NCI-H2227 treated with DMSO at 0.1 percent for 48 hours (cell line): ENCODE measurements at places on chromosomes 7 and 10.

DNA sequence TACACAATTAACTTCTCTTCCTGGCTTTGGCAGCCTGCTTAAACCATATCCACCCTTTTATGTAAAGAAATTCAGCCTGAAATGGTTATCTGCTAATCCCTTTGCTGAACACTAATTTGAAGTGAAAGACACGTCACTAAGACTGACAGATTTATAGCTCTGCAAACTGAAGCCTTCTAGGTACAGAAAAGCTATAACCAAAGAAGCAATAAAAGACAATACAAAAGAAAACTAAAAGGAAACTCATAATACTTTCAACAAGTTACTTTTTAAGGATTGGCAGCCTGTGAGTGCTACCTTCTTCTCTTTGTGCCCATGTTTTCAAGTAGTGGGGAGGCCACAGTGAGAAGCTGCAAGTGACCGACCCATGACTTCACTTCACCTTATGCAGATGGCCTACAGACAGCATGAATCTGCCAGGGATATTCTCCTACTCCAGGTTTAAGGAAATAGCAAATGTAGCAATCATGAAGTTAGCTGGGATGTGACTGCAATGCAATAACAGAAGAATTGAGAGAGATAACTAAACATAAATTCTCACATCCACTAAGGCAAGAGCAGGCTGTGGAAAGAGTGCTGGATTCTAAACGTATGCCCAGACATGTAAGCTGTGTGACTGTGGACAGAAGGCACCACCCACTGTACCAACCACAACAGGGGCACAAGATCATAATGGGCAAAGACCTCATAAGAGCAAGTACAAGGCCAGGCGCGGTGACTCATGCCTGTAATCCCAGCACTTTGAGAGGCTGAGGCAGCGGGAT is 10.7 kb upstream of the SPOCK2 start:
- DNase-seq: no peak

DNA sequence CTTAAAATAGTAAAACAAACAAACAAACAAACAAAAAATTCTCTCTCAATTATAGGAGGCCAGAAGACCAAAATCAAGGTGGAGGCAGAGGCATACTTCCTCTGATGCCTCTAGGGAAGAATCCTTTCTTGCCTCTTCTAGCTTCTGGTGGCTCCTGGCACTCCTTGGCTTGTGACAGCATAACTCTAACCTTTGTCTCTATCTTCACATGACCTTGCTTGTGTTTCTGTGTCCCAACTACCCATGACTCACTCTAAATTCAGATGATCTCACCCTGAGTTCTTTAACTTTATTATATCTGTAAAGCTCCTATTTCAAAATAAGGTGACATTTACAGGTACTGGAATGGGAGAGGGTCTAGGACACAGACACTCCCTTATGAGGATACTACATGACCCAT is 88.3 kb upstream of the ANTXRL start:
- DNase-seq: no peak

DNA sequence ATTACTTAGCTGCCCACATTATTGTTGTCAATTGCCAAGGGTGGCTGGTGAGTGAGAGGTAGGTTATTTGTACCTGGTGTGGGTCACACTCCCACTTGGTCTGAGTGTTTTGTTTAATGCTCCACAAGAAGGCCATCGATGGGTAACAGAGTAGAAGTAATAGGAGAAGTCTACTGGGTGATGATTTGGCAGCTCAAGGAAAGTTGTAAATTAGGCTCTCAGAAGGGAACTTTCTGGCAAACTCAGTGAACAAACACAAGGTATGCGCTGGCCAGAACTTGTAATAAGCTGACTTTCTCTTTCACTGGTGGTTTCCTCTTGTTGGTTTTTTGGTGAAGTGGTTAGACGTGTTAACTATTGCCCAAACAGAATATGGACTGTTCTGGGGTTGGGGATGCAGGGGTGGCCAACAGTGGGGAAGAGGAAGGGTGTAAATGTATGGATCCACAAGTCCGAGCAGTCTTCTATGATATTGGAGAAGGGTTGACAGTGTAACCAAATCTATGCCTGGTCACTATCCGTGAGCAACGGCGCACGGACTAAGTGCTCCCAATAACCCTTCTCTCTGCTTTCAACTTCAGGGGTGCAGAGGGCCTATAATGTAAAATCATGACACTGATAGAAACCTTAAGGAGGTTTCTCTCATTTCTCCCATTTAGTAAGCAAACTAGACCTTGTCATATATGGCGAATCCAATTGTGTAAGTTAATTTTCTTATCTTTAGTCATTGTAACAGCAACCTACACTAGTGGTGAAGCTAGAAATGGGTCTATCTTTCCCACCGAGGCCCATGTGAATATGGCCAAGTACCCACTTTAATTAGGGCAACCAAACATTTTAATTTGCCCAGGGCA is 212.8 kb downstream of the PTEN start:
- DNase-seq: no peak

GRCh38 chr7:151226560-151226874 is 488 bp downstream of the ABCF2 start:
- no peak for DNase-seq

DNA sequence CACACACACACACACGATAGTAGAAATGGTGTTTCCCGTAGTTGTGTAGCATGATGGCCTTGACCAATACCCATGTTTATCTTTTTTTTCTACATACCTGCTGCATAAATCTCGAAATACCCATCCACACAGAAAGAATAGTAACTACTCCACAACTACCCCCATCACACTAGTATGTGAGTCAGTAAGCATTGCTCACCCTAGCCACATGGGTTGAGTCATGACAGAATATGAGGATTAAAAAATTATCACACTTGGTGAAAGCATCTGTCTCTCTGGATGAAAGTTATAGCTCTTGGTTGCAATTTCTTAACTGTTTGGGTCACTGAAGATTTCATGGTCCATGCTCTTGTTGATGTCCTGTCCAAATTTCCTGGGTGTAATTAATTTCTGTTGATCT is 103.4 kb upstream of the MDFIC start:
- no peak for DNase-seq

DNA sequence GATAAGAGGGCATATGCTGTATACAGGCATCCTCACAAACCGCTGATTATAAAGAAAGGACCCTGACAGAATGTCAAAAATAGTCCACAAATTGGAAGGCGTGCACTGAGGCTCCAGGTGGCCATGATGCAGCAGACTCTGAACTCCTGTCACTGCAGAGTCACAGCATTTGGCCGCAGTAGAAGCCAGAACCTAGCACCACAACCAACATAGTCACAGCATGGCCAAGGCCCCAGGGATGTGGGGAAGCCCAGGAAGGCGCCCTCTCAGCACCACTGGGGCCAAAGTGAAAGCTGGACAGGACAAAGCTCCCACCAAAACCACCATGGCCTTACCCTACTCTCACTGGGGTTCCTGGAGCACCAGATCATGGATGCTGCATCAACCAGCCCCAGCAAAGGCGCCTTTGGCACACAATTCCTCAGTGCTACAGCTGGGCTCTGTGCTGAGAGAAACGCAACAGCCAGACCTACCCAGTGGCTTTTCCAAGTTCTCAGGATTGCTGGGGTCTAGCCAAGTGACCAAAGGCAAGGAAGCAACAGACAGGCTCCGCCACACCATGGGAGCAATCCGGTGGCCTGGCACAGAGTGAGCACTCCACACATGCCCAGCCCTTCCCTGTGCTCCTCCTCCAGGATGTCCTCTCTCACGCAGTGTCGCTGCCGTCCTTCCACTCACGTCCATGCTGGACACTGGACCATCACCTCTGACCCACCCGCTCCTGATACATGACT is 60.2 kb downstream of the STK17A start:
- no peak for DNase-seq

DNA sequence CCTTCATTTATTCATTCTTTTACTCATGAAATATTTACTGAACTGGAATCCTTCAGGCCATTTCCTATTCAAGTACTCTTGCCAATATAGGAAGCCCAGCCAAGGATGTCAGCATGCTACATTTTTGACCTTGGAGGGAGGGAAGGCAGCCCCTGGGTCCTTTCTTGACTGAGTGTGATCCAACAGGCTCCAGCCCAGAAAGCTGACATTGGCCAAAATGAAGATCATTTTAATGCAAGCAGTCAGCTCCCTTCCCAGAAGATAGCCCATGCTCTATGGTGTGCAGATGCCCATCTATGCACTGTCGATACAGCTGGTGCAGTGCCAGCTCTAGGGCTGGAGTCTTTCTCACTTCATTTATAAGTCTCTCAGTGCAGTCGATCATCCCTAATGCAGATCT is 646.0 kb downstream of the KCNMA1 start:
- DNase-seq: no peak

DNA sequence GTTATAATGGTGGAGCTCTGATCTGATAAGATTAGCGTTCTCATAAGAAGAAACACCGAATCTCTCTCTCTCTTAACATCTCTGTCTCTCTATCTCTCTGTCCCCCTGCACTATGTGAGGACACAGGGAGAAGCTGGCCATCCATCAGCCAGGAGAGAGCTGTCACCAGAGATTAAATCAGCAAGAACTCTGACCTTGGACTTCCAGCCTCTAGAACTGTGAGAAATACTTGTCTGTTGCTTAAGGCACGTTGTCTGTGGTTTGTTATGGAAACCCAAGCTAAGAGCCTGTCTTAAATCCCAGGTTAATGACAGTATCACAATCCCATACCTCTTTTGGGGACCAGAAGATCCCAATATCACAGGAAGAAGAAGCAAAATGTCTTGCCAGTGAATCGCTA is 132.0 kb upstream of the AKR1E2 start:
- no peak for DNase-seq

DNA sequence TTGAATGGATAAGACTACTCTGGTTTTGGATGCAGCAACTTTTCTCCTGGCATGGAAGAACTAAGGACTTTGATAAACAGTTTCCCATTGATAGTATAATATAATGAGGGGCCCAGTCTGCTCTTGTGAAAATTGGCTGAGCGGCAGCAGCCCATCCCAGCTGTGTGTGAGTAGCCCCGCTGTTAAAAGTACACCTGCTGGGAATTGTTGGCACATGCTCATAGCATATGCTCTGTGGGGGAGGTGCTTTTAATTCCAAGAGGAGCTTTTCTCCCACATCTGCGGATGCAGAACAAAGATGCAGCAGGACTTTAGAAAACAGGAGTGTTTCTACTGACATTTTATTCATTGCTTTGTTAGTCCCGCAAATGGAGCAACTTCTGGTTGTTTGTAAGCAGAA is 19.0 kb downstream of the SRI start:
- peak; percentile 38 for DNase-seq

DNA sequence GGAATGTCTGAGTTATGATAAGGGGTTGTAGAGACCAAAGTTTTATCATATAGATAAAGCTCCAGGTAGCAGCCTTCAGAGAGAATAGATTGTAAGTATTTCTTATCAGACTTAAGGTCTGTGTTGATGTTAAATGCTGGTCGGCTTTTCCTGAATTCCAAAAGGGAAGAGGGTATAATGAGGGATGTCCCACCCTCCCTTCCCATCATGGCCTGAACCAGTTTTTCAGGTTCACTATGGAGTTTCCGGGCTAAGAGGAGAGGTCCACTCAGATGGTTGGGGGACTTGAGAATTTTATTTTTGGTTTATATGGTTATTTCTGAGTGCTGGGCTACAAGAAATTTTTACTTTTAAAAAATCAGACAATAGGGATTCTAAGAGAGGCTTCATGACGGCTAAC is 45.2 kb downstream of the HERPUD2 start:
- DNase-seq: no peak

DNA sequence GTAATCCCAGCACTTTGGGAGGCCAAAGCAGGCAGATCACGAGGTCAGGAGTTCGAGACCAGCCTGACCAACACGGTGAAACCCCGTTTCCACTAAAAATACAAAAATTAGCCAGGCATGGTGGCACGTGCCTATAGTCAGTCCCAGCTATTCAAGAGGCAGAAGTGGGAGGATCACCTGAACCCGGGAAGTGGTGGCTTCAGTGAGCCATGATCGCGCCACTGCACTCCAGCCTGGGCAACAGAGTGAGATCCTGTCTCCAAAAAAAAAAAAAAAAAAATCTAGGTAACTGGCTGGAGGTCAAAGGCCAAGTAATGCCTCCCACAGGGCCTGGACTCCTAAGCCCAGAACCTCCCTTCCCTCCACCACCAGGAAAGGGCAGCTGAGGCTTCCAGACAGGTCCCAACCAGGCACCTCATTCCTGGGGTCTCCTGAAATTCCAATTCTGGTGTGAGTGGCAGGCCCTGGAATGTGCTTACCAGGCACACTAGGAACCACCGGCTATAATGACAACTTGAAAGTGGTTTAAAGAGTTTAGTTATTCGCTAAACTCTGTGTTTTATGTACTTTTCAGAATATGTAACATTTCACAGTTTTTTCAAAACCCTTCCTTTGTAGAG is 86.9 kb upstream of the TNRC18 start:
- no peak for DNase-seq

DNA sequence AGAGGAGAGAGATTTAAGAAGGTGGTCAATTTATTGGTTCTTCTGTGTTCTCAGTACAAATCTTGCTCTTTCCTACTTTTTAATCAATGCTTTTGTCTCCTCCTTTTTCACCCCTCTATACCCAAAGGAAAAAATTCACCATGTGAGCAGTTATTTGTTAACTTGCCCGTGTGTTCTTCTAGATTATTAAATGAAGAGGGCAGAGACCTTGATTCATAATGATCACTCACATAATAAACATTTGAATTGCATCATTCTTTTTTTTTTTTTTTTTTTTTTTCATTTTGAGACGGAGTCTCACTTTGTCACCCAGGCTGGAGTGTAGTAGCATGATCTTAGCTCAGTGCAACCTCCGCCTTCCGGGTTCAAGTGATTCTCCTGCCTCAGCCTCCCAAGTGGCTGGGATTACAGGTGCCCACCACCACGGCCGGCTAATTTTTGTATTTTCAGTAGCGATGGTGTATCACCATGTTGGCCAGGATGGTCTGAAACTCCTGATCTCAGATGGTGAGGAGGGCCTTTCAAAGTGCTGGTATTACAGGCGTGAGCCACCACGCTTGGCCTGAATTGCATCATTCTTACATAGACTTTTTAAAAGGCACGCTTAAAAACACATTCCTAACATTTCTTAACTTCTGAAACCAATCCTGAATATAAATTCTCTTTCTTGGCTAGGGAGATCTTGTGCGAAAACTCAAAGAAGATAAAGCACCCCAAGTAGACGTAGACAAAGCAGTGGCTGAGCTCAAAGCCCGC is 3.6 kb downstream of the GARS1 start:
- no peak for DNase-seq

DNA sequence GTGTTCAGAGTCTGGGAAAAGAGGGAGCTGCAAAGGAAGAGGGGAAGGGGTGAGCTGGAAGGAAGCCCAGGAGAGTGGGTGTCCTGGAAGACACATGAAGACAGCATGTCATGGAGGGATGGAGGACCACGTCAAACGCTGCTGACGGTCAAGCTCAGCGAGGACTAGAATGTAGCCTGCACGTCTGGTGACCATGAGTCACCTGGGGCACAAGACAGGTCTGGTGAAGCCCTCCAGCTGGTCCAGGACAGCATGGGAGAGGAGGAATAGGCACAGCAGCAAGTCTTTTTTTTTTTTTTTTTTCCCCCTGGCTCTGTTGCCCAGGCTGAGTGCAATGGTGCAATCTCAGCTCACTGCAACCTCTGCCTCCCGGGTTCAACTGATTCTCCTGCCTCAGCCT is 19.6 kb upstream of the AMZ1 start:
- DNase-seq: no peak

- no peak for DNase-seq
Observed at GRCh38 chr10:121495719-121496118, 102.5 kb downstream of the FGFR2 start.

- DNase-seq: no peak
Observed at GRCh38 chr10:122555442-122555841, 5.1 kb upstream of the DMBT1 start.
